Right renal pelvis (tissue), 4 donors: ENCODE measurements at places on chromosomes 5 and 9.

GRCh38 chr5:53543401-53543800 is 17.0 kb upstream of the NDUFS4 start:
- no peak for DNase-seq

GRCh38 chr5:25892211-25892610 is 1146.2 kb downstream of the CDH9 start:
- DNase-seq, result no peak

DNA sequence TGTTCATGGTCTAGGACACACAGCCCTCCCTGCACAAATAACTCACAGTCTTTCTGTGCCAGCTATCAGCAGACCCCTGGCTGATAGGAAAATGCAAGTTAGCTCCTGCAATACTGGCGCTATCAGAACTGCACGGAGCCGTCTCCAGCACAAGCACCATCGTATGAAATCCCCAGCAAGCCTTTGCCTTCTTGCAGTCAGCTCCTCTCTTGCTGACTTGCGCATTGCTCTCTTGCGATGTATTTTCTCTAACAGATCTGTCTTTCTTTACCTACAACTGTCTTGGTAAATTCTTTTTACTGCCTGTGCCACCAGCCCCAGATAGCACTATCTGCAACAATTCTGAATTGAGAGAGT is 25.1 kb upstream of the UGCG start:
- DNase-seq, result no peak

- peak; percentile 86 for DNase-seq
Measured at GRCh38 chr9:128829477-128830251, at the start of gene SPOUT1. SPOUT1 (minus strand) TSS chr9:128829794; CDS start chr9:128829780, 14 bp downstream.

- DNase-seq, result no peak
Measured at GRCh38 chr5:21391506-21391905, 1403.5 kb upstream of the CDH18 start.

DNA sequence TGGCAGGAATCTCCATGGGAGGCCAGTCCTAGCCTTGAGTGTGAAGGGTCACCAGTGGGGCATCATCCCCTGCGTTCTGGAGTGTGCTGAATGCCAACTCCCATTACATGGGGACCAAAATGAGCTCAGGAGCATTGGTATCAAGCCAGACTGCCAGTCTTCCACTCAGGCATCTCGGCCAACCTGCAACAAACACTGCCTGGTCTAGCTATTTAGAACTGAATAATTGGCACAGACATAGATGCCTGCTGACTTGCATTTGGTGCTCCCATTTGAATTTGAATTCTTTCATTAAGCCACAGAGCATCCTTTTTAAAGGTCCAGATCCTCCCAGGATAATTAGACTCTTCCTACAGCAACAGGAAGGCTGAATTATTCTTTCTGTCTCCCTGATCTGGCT is 116.6 kb upstream of the ABCA1 start:
- no peak for DNase-seq

DNA sequence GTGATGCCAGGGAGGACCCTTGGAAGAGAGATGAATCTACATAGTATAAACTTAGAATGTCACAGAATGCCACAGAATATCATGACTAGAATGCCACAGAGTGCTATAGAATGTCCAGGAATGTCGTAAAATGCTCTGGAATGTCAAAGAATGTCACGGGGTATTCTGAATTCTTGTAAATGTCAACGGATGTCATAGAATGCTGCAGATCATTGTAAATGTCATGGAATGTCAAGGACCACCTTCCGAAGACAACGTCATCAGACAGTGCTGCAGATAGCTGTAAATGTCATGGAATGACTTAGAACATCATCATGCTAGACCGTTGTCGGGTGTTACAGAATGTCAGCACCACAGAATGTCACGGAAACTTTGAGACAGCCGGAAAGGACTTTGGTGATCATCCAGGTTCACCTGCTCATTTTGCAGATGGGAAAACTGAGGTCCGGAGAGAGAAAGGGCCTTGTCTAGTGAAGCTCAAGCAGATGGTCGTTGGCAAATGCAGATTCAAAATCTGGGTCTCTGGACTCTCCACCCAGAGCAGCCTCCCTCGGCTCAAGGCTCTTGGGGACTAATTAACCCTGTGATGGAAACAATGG is 117.1 kb downstream of the LHX2 start:
- DNase-seq, result no peak

GRCh38 chr9:7778851-7779600 is 20.6 kb downstream of the DMAC1 start:
- DNase-seq, result no peak

GRCh38 chr5:82466986-82467561 is 188.9 kb upstream of the RPS23 start:
- peak; percentile 42 for DNase-seq

- DNase-seq, result no peak
Measured at GRCh38 chr5:40654377-40654991, 25.2 kb upstream of the PTGER4 start.

DNA sequence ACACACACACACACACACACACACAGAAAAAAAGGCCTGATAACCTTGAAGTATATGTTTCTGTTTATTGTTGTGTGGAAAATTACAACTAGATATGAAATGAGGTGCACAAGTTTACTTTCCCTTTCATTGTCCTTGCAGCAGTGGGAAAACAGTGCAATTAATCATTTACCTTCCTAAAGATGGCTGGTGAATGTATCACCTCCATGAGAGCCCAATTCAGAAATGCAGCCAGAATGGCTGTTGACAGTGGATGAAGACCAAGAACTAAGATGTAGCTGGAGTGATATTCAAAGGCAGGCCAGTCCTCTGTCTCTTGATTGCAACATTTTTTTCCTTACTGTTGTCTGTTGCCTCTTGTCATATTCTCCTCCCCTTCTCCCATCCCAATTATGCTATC is 49.6 kb upstream of the EIF4EBP3 start:
- no peak for DNase-seq
